ENCODE measurements at places on chromosomes 12 and 14. TPM values are rescaled to one million over a fixed set of nuclear protein-coding genes. Genes with fewer than 3 reads are reported as not detected.

The ANKS1B gene
- total RNA-seq: 8.5 TPM

The KRT71 gene
- total RNA-seq: not detected

The TAS2R46 gene
- total RNA-seq: 0.48 TPM

DNA sequence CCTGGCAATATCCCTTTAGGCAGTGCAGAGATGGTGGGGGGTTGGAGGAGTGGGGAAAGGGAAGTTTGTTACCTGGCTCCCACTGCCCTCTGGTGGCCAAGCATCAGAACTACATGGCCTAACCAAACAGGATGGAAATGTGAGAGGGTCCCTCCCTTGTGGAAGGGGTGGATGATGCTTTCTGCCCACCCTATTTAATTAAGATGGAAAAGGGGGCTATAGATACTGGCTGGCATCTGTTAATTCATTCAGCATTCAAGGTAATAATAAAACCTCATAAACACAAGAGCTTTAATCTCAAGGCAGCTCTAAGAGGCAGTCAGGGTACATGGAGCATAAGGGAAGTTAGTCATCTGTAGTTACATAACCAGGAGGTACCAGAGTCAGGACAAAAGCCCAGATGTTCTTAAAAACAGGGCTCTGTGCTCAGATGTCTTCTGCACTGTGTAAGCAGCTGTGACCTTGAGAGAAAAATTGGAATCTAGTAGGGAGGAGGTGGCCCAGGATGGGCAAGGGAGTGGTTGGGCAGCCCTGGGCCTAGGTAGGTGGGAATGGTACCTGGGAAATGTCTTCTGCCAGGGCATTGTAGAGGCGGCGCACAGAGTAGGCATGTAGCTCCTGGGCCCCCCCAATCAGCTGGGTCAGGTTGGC lies 4.6 kb downstream of the AP1G2 start:
- DNase-seq: no peak

DNA sequence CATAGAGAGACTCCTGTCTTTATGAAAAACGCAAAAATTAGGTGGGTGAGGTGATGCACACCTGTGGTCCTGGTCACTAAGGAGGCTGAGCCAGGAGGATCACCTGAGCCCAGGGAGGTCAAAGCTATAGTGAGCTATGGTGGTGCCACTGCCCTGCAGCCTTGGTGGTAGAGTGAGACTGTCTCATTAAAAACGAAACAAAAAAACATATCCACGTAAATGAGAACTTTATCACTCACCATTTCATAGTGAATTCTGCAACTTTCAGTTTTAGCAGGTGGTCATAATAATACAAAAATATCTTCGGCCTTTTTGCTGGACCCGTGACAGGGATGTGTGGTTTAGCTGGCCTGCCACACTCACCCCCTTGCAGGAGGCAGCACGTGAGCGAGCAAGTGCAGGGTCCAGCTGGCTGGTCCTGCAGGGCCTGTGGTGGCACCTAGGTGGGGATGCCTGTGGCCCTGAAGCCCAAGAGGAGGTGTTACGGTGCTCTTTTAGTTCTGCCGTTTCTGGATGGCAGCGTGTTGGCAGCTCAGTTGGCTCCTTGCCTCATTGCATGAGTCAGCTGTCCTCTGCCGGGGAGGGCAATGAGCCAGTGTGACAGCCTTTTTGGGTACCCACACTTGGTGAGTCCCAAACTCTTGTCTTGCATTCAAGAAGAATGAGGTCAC lies 1330.7 kb upstream of the TMEM132C start:
- no peak for DNase-seq

DNA sequence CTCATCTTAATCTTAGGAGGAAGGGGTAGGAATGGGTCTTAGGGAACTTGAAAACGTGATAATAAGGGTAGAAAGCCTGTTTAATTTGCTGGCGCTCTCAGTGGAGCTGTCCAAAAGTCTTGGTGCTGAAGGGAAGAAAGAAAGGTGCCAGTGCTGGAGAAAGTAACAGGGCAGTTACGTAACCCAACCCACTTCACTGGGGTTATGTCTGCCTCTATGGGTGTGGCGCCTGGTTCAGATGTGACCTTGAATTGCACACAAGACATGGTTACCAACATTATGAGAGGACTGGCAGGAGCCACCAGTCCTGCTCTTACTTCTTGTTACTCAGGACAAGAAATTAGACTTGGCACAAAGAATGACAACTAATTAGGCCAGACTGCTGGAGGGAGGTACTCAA lies 18.6 kb upstream of the GPATCH2L start:
- no peak for DNase-seq

DNA sequence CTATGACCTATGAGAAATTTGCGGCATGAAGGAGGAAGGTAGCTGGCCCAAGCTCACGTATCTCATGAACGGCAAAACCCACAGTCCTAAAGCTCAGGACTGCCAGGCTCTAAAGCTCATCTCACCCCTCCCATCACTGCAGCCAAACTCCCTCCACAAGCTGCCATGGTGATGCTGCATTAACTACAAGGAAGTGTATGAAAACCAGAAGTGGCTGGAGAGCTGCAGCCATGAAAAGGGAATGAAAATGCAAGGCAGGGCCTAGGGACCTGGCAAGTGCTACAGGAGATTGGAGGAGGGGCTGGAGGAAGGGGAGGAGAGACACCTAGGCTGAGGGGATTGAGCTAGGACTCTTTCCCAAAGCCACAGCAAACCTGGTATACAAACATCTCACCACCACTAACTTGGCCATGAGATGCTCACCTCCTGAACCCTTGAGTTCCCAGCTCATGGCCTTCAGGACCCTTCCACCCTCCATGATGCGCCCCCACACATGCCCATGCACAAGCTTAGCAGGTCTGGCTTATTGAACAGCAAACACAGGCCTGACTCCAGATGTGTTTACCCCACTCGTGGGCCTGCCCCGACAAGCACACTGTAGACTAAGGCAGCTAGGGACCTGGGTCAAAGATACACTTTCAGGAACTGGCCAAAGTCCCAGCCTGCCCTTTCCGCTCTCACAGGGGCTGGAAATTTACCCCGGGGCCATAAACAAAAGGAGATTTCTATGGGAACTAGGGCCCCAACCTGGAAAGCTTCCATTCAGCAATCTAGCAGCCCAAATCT lies 42.0 kb downstream of the LTBP2 start:
- DNase-seq: no peak

DNA sequence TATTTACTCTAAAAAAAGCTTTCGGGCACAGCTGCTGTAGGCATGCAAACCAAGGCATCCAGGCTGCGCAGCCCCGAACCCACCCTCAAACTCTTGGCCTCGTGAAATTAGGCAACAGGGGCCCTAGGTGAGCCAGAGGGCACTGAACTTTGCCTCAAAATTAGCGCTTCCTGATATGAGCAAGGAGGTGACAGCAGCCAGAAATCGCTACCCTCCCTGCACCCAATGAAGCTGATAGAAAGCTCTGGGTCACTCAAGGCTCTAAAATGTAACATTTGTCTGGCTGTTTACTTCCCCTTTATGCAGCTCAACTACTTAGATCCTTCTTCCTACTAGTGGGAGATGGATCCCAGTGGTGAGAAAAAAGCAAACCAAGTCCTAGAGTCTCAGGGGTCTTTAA lies 61.8 kb downstream of the PITPNM2 start:
- no peak for DNase-seq
